ENCODE measurements at places on chromosomes 12 and 14. TPM values are rescaled to one million over a fixed set of nuclear protein-coding genes. Genes with fewer than 3 reads are reported as not detected.

The TTC6 gene
- 0.06 TPM for total RNA-seq

The RDH16 gene
- total RNA-seq = 0.05 TPM

The SPIC gene
- not detected for total RNA-seq

The NXPH4 gene
- total RNA-seq = 2.5 TPM

The PPP2R5C gene
- total RNA-seq = 63.6 TPM

The RGS6 gene
- not detected for total RNA-seq

The SLC5A8 gene
- not detected for total RNA-seq

DNA sequence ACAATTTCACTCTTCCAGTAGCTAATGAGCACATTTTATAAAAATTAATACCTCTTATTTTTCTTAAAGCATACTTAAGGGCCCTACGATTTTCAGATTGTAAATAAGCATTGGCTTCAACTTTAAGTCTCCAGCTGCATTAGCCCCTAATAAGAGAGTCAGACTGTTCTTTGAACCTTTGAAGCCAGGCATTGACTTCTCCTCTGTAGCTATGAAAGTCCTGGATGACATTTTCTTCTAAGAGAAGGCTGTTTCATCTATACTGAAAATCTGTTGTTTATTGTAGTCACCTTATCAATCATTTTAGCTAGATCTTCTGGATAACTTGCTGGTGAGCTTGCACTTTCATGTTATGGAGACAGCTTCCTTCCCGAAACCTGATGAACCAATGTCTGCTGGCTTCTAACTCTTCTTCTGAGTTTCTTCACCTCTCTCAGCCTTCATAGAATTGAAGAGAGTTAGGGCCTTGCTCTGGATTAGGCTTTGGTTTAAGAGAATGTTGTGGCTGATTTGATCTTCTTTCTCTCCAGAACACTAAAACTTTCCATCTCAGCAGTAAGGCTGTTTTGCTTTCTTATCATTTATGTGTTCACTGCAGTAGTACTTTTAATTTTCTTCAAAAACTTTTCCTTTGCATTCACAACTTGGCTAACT, 377.1 kb upstream of the RGS6 start:
- no peak for DNase-seq

DNA sequence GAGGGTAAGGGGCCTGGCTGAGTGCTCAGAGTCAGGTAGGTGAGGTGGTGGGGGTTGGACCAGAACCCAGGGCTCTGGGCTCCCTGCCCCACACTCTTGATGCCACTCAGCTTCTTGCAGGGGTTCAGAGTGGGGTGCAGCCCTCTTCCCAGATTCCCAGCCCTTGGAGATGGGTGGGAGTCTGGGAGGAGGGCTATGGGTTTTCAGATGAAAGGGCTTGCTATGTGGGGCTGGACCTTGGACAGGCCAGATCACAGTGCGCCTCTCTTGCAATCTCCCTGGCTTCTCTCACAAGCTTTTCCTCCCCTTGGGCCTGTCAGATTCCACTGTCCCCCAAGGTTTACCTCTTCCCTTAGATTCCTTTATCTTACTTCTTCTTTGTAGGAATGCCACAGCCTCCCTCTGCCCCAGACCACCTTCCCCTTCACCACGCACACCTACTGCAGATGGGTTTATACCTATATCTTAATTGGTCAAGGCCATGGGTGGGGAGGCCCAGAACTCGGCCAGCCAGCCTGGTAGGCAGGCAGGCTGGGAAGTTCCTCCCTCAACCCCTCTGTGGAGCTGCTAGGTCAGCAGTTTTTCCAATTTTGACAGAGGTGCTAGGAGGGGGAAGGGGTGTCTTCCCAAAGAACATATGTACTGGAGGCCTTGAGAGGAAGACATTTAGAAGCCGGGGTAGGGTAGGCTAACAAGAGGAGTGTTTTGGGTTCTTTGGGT, 1.4 kb downstream of the NYNRIN start:
- no peak for DNase-seq

DNA sequence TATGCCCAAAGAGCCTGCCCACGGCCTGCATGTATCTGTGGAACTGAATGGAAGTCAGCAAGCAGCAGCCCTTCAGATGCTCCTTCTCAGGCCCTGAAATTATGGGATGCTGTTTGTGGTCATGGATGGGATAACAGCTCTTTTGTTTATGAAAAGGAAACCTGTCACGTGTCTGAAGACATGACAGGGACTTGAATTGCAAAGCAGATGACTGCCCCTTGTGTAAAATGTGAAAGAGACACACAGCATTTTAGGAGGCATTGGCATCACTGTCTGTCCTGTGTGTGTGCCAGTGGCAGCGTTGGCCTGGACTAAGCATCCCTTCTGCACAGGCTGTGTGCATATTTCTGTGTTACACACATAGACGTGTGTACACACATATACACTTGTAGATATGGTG, 192.1 kb downstream of the VRK1 start:
- no peak for DNase-seq

DNA sequence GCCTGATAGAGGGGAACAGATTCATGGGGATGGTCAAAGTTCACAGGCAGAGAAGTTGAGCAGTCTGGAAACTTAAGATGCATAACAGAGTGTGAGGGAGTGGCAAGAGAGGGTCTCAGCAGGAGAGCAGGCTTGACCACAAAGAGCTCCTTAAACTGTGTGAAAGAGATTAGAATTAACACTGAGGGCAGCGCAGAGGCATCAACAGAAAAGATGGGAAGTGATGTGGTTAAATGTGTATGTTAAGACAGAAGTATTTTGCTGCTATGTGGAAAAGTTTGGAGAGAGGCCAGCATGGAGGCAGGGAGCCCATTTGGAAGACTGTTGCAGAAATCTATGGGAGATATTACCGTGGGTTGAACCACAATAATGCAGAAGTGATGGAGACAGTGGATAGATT, 122.7 kb upstream of the LMNTD1 start:
- DNase-seq = no peak

GRCh38 chr12:110726028-110726427, 16.7 kb downstream of the PPP1CC start:
- DNase-seq = no peak

- DNase-seq = no peak
These were observed 12.4 kb downstream of the ZBTB1 start for GRCh38 chr14:64516969-64517368.

- DNase-seq = no peak
These were observed 506 bp downstream of the CRY1 start for GRCh38 chr12:107092669-107093416.

GRCh38 chr14:36852981-36853691, 191.5 kb downstream of the PAX9 start:
- no peak for DNase-seq

GRCh38 chr14:64253672-64254071, 40.5 kb downstream of the ESR2 start:
- peak; percentile 39 for DNase-seq

DNA sequence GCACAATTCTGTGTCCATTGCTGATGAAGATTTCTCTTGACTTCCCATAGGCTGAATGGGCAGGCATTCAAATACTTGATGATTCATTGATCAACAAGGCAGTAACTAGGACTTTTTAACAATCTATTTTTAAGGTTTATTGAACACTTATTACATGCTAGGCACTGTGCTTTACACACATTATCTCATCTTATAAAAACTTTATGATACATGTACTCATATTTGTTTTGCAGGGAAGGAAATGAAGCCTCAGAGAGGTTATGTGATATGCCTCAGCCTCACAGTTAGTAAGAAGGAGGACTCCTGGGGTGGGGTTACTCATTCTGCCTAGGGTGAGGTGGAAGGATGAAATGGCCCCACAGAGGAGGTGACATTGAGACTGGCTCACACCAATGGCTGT, 12.9 kb upstream of the EMP1 start:
- DNase-seq = no peak

- no peak for DNase-seq
These were observed 32.8 kb downstream of the CPNE8 start for GRCh38 chr12:38872561-38872960.

DNA sequence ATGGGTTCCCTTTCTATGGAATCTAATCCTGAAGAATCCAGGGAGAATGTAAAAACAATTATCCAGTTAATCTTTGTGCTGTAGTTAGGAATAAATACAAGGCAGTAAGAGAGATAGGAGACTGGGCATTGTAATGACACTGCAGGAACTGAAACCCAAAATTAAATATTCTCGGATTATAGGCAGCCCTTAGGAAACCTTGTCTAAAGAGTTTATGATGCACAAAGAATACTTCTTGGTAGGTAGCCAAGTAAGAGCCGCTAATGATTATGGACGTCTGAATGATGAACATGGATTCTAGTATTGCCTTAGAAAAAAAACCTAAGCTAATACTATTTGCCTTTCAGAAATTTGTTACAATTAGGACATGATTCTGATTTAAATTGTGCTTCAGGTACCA, 165.4 kb upstream of the LRIG3 start:
- DNase-seq = no peak

- no peak for DNase-seq
These were observed 363 bp upstream of the CSAD start for GRCh38 chr12:53180931-53181645.

GRCh38 chr14:72920008-72920407, 6.3 kb upstream of the DCAF4 start:
- no peak for DNase-seq

DNA sequence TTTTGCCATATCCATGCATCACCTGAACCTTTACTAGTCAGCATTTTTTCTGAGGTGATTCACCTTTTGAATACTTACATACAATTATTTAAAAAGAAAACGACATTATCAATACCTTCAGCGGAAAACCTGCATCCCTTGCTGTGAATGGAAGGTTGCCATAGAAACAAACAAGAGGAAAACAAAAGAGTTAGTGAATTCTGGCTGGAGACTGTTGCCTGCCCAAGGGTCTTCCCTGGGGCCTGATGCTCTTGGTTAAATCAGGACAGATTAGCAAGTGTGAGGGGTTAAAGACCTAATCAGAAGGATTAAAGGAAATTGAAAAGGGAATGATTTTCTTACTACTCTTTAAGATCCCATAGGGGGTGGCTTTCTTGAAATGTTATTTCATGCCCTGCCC, 96.0 kb upstream of the WSCD2 start:
- no peak for DNase-seq

DNA sequence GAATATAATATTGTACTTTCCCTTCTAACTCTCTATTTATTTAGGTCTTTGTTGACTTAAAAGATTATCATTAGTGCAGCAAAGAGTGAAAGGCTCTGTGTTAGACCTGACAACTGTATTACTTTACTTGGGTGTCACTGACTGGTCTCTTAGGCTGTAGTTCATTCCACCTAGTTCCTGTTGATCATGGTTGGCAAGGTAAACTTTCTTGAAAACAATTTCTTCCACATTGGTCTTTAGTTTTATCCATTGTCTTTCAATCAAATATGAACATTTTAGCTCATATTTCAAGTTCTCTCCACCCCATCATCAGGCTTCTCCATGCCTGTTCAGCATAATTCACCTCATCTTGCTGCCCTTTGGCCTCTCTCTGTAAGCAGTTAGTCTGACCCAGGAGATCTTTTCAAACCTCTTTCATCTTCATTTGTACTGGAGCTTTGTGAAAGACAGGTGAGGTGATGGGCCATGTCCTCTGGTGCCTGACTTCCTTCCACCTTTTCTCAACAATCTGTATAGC, 32.1 kb upstream of the PPM1H start:
- no peak for DNase-seq

DNA sequence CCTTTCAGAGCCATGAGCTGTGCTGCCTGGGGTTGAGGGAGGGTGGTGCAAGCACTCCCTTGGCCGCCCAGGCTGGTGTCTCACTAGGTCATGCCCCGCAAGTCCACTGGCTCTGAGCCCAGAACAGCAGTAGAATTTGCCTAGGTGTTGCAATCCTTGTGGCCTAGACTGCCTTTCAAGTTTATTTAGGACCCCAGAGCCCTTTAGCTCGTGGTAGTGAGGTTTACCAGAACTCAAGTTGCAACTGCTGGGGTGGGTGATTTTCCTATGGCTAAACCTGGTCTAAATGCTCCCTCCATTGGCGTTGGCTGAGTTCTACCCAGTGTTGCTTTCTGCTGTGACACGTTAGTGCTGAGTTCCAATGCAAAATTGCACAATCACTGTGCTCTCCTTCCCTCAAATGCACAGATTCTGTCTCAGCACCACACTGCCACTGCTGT, 287.2 kb downstream of the BCAT1 start:
- DNase-seq = no peak

DNA sequence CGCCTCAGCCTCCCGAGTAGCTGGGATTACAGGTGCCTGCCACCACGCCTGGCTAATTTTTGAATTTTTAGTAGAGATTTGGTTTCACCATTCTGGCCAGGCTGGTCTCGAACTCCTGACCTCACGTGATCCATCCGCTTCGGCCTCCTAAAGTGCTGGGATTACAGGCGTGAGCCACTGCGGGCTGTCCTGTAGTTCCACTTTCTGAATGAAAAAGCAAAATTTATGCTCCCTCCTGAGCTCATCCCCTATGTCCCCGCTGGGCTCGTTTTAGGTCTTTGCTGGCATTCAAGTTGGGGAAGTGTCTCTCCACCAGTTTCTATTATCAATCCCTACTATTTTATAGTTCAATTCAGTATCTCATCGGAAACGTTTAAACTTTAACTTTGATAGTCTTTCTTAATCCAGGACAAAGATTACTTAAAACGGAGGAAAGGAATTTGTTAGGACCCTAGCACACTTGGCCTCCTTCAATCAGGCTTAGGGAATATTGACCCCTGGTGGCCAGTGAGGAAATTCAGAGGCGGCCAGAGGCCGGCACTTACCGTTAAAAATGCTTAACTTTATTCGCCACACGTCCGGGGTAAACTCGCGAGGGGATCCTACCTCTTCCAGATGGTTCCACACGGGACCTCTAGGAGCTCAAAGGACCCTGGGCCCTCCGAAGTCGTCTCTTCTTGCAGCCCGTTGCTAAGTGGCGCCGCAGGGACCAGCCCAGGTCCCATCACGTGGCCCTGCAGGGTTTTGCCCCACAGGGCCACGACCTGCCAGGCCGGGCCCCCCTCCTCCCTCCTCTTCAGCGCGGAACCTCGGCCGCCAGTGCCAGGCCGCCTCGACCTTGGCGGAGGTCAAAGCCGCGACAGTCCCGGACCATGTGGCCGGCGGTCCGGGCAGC, 11.4 kb upstream of the DNAL1 start:
- DNase-seq = no peak

GRCh38 chr12:124449623-124450375, 117.6 kb downstream of the NCOR2 start:
- DNase-seq = no peak

DNA sequence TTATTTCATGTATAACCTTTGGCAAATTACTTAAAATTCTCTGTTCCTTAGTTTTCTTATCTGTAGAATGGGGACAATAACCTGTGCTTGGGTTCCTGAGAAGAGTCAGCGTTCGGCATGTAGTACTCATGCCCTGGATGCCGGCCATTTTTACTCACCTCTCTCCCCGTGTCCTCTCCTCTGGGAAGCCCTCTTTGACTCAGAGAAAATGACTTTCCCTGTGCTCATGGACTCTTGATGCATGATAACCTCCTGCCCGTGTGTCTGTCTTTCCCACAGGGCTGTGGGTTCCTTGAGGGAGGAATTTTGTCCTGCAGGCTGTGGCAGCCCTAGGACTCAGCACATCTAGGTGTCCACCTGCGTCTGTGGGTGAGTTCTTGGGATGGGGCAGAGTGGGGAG, 5.8 kb upstream of the C1RL start:
- DNase-seq = no peak

- peak; percentile 39 for DNase-seq
These were observed 1.1 kb downstream of the SMIM10L1 start for GRCh38 chr12:11171969-11172675.
